Mononuclear cell (primary cell): ENCODE measurements at places on chromosomes 1 and 21. TPM values are rescaled to one million over a fixed set of nuclear protein-coding genes. Genes with fewer than 3 reads are reported as not detected.

AMIGO1 gene
- total RNA-seq, result 9.2 TPM

PGLYRP3 gene
- not detected for total RNA-seq

PODN gene
- 0.63 TPM for total RNA-seq

TEDDM1 gene
- not detected for total RNA-seq
